ENCODE measurements at places on chromosomes 1 and 21.

- DNase-seq = no peak
Observed at GRCh38 chr1:234996245-234996757, 132.3 kb downstream of the TOMM20 start.

DNA sequence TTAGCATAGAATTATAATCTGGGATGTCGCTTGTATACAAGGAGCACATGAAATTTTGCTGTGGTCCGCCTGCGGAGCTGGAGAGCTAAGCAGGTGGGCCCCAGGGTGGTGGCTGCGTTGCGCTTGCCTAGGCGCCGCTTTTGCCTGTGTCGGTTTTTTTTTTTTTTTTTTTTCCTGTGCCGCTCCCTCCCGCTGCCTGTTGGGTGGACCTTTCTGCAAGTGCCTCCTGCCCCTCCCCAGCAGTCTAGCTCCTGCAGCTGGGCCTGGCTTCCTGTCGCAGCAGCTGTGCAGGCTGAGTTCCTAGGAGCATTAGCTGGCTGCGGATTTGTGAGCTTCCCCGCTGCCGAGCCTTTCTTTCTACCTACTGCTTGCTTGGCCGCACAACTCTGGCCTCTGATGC lies 20.6 kb downstream of the PYHIN1 start:
- DNase-seq = no peak

- no peak for DNase-seq
Observed at GRCh38 chr1:38063616-38064015, 17.0 kb upstream of the POU3F1 start.

DNA sequence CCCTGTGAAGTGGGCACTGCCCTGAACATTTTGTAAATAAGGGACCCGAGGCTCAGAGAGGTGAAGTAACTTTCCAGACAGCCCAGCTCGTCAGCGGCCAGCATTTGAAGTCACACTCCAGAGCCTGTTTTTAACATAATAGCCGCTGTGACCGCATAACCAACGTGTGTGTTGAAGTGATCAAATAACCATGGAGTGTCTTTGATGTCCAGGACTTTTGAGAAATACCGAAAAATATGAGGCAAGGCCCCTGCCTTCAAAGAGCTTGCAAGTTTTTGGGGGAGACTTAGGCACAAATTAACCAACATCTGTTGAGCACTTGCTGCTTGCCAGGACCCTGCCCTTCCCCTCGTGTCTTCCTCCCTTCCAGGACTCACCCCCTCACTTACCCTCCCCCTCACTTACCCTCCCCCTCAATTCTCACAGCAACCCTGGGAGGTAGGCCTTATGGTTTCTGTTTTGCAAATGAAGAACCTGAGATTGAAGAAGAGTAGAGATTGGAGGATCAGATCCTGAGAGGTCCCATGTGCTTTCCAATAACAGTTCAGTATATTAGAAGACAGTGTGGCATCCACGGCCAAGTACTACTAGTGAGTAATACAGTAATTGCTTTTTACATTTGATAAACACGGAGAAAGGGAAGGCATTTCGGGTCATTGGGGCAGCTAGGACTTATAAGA lies 1.3 kb upstream of the SLC16A1 start:
- DNase-seq = peak; percentile 89

DNA sequence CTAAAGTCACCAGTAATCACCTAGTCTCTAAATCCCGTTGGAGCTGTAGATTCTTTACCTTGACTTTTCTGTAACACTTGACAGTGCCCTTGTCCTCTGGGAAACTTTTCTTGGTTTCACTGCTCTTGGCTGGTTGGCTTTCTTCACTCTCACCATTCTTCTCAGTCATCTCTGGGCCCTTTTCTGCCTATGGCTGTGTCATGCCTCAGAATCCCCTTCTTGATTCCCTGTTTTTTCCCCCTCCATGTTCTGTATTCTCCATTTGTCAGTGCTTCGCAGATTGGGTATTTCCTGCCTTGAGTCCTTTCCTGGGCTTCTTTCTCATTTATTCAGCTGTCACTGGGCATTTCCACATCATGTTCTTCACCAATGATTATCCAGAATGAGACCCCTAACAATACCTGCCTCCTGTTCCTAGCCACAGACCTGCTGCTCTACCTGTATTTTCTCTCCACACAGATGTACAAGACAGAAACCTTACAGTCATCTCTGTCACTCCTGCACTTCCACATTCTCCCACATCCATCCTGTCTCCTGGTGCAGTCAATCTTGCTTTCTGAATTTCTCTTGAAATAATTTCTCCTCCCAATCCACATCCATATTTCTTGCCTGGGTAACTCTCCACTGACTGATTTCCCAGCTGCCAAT lies 14.7 kb downstream of the UCK2 start:
- no peak for DNase-seq

DNA sequence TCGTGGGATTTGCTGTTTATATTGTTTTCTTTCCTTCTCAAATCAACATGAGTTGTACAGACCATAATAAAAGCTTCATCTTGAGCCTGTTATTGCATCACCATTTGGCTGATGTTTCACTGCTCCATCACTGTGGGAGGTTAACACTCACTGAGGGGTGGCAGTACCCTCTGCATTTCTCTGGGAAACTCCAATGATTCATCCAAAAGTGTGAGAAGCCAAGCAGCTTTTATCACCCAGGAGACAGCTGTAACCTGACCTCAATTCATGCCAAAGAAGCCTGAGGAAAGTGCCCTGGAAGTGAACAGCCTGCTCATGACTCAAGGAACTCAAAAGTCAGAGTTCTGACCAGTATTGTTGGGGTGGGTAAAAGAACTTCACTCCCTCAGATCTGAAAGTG lies 84.1 kb downstream of the GPR88 start:
- peak; percentile 98 for DNase-seq

- no peak for DNase-seq
Observed at GRCh38 chr1:192161976-192162375, 3.7 kb downstream of the RGS18 start.

DNA sequence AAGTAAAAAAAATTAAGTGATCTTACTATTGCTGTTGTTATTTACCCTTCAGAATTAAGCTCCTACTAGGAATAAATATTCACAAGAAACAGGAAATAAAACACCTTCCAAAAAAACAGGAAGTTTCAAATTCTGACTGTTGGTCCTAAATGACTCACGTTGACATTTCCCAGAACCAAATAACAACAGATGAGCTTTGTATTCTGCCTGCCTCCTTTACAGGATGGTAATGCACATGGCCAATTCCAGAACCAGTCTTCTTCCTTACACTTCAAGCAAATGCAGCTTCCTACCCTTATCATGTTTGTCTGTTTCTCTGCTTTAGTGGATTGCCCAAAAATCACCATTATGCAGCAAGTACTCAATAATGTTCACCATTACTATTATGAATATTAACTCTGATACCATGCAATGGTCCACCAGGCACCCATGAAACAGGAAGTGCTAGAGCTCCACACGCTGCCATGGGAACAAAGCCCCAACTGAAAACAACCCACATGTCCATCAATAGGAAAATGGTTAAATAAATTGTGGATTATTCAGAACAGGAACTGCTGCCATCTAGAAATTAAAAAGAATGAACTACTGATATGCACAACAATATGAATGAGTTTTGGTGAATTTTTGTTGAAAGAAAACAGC lies 8.9 kb downstream of the CASP9 start:
- DNase-seq = no peak

GRCh38 chr1:221101807-221102605 lies 222.8 kb downstream of the HLX start:
- DNase-seq = peak; percentile 87

DNA sequence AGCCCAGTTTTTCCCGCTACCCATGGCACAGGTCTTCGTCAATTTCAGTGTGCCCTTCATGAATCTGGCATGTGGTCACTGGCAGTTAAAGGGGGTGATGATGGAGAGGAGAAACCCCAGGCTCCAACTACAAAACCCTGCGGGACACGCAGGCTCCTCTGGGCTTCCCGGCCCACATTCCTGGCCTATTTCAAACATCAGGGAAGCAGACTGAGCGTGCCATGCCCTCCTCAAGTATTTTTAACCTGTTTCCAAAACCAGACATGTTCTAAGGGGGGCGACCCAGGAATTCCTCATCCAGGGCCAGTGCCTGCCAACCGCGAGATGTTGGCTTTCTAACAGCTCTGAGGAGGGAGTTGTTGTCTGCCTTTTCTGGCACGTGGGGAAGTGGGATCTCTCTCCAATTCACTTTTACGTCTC lies 85.1 kb downstream of the CAPZB start:
- peak; percentile 71 for DNase-seq

DNA sequence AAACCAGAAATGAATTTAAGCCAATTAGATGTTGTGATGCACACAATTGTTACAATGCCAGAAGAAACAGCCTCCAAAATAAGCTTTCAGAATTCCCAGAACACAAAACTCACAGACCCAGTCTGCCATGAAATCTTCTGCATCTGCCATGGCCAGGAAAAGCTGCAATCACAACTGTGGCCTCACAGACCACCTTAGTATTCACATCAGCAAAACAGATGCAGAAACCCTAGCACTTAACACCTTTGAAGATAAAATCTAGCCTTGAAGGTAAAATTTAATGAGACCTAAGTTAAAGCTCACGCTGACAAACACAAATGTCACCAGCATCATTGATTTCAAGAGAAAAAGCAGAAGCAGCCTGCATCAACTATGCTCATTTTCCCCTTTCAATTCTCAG lies 566.8 kb upstream of the TMPRSS15 start:
- no peak for DNase-seq

- no peak for DNase-seq
Observed at GRCh38 chr1:206081856-206082255, 28.9 kb downstream of the RHEX start.

GRCh38 chr1:229229137-229229720 lies 41.7 kb upstream of the RAB4A start:
- DNase-seq = no peak

- DNase-seq = no peak
Observed at GRCh38 chr1:220887202-220887519, 7.9 kb downstream of the HLX start.

DNA sequence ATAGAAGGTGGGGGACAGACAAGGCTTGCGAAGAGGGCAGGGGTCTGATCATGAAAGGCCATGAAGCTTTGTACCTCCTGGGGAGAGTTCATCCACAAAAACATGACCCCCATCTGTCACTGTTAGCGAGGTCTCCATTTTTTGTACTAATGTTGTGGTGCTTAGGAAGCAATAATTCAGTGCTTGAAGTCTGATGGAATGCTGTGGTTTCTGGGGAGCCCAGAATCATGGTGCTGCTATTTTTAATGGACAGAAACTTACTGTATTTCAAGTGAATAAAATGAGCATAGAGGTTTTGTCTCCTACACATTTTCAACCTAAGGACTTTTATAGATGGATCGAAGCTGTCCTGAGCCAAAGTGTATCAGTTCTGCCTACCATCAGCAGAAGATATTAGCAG lies 28.2 kb upstream of the RGL1 start:
- DNase-seq = peak; percentile 59

- peak; percentile 78 for DNase-seq
Observed at GRCh38 chr1:2199042-2199810, 4.7 kb upstream of the FAAP20 start.

- no peak for DNase-seq
Observed at GRCh38 chr21:25691976-25692375, 42.7 kb downstream of the ATP5PF start.

DNA sequence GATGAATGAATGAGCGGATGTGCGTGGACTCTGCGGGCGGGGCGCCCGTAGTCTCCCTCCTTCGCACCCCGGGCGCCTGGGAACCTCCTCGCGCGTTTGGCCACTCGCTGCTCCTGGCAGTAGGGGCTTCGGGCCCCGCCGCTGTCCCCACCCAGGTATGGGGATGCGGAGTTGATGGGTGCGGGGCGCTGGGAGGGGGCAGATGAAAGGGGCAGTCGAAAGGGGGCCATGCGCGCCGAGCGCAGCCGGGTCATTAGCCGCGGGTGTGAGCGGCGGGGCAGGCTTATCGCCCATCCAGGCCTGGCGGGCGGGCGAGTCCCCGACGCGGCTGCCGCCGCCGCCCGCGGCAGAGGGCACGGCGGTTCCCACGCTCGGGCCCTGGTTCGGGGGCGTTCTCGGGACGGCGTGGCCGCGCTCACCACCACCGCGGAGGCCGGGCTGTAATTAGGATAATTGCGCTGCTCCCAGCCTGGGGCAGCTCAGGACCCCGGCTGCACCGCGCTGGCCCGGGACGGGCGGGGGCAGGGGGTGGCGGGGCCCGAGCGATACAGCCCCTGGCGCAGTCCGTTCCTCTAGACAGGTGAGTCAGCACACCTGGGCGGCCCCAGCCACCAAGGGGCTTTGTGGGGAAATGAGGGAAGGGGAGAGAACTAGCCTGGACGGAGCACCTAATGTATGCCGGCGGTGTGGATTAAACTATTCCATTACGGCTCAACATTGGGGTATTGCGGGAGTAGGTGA lies 22.1 kb upstream of the CITED4 start:
- no peak for DNase-seq

DNA sequence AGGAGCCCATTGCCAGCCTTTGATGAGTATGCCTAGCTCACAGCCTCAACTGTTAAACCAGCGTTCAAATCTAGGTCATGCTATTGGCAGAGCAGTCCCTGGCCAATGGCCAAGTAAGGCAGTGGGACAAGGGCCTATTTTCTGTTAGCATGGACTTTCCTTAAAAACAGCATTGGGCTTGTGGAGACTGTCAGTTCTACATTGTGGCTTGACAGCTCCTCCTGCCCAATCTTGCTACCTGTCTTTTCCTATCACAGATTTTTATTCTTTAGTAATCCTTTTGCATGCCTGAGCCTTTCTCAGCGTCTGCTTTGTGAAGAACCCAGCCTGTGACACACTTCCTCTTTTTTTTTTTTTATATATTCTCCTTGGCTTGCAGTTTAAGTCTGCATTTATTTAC lies 56.4 kb downstream of the DIP2A start:
- DNase-seq = peak; percentile 16

- no peak for DNase-seq
Observed at GRCh38 chr1:236762410-236762809, 32.7 kb upstream of the MTR start.

- DNase-seq = no peak
Observed at GRCh38 chr21:16592381-16592780, 862.6 kb downstream of the USP25 start.

DNA sequence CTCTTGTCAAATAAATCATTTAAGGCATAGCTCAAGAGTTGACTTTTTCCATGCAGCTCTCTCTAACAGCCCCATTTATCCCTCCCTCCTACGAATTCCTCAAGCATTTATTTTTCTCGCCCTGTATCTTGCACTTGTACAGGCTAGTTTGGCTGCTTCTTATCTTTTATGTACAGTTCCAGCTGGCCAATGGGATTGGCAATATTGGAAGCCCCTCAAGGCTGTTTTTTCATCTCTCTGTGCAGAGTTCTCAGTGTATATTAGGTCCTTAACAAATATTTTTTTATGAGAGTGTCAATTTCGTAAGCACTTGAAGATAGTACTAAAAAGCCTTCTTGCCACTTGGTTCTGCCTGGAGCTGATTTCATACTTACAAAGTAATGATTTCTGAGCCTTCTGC lies 356.0 kb downstream of the ST6GALNAC3 start:
- DNase-seq = no peak

DNA sequence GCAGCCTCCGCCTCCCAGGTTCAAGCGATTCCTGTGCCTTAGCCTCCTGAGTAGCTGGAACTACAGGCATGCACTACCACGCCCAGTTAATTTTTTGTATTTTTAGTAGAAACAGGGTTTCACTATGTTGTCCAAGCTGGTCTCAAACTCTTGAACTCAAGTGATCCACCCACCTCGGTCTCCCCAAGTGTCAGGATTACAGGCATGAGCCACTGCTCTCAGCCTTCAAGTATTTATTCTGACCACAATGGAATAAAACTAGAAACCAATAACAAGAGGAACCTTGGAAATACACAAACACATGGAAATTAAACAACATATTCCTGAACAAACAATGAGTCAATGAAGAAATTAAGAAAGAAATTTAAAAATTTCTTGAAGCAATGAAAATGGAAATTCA lies 32.7 kb upstream of the DR1 start:
- DNase-seq = no peak

Measured in astrocyte (in vitro differentiated cells and primary cell).